ENCODE measurements at places on chromosomes 4 and X. TPM values are rescaled to one million over a fixed set of nuclear protein-coding genes. Genes with fewer than 3 reads are reported as not detected.

DNA sequence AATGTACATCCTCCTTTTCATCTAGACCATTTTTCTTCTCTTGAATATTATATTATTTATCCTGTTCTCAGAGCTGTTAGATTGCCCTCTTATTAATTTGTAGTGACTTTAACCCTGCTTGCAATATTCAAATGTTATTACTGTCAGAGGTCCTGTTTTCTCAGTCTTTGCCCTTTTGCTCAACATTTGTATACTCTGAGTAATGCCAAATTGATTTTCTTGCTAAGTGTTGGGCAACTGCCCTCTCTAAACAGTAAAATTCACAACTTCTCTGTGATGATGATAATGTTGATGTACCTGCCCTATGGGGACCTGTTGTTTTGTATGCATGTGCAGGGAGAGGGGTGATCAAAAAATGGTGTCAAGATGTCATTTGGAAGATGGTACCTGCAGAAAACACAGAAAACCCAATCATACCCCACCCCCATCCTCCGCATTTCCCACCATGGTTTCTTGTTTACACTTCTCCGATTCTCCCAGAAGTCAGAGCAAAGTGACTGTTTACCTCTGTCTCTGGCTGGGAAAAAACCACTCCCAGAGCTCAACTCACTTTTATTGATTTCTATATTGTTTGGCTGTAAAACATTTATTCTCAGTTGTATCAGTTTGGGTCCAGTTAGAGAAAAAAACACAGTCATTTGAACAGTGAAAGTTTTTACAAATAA lies 694.0 kb downstream of the IL1RAPL1 start:
- H3K4me3 ChIP-seq, result no peak overlapping the region
- no peak overlapping the region for H3K27ac ChIP-seq
- no peak for DNase-seq
- no peaks in the 10 kb centered on the region for H3K4me1 ChIP-seq
- H3K36me3 ChIP-seq, result no peaks in the 10 kb centered on the region

DNA sequence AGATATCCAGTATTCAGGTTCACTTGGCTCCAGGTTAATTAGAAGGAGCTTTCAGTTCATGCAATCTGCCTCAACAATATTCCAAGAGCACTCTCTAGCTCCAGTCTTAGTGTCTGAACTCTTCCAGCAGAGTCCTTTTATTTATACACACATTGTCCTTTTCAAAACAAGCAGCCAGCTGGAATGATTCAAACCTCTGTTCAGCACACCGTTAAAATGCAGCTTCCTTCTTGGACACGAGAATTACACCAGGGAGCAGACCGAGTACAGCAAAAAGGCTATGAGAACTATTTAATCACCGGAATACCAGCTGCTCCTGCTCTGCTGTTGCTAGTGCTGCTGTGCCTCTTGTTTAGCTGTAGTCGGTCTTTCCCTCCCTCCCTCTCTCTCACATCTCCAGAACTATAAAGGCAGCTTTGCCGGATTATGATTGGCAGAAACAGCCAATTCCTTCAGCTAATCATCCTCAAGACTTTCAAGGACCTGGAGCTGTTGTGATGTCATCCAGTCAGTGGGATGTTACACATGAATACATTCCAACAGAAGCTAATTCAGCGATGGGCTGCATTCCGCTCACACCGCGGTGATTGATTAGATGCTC lies at the start of gene NDST4:
Gene NDST4 (minus strand): TSS at position 115 of the 601 bp plus-strand sequence. CDS start 36,584 bp downstream, outside the sequence.
- peaks cover 4% of the 10 kb centered on the region for H3K4me1 ChIP-seq
- H3K27me3 ChIP-seq, result no peaks in the 10 kb centered on the region
- DNase-seq, result no peak
- no peaks in the 10 kb centered on the region for H3K36me3 ChIP-seq
- H3K4me3 ChIP-seq, result peak within 1 kb of the TSS; percentile 4
- no peak within 1 kb of the TSS for H3K27ac ChIP-seq

DNA sequence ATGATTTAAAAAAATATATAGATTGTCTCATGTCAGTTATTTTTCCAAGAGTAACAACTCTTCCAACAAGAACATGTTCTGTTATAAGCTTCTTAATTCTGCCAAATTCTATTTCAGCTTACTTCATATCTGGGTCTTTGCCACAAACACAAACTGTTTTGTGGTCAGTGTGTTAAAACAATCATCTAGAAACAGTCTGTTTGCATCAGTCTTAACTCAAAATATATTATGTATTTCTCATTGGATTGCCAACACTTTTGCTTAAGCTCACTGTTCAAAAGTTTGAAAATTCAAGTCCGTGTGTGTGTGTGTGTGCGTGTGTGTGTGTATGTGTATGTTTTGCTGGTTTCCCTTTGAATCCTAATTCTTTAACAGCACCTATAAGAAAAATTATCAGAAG lies 752.3 kb upstream of the NDST4 start:
- no peak overlapping the region for H3K4me3 ChIP-seq
- H3K36me3 ChIP-seq, result no peaks in the 10 kb centered on the region
- no peak for DNase-seq
- H3K27ac ChIP-seq, result no peak overlapping the region

GRCh38 chr4:24741910-24742309 lies 53.5 kb upstream of the SOD3 start:
- DNase-seq, result no peak
- no peak overlapping the region for H3K4me3 ChIP-seq
- H3K27me3 ChIP-seq, result no peaks in the 10 kb centered on the region

Gene GJB1
- total RNA-seq, result not detected

DNA sequence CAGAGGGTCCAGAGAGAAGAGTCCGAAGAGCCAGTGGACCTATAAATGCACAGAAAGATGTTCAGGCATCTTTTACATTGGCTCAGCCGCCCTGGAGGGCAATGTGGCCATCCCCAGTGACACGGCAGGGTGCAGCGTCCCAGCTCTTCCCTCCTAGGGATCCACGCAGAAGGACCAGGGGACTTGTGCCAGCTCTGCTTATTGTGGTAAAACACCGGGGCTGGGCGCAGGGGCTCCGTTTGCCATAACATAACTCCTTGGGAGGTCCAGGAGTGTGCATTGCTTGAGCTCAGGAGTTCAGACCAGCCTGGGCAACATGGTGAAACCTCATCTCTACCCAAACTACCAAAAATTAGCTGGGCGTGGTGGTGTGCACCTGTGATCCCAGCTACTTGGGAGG lies 70.2 kb downstream of the CPZ start:
- no peak overlapping the region for H3K27ac ChIP-seq
- H3K27me3 ChIP-seq, result peaks cover 5% of the 10 kb centered on the region
- no peak overlapping the region for H3K4me3 ChIP-seq
- DNase-seq, result no peak
- no peaks in the 10 kb centered on the region for H3K36me3 ChIP-seq

Measured in psoas muscle (tissue), 8 donors.